DMS79 treated with DMSO at 0.1 percent for 48 hours (cell line): ENCODE measurements at places on chromosomes 1 and 21.

DNA sequence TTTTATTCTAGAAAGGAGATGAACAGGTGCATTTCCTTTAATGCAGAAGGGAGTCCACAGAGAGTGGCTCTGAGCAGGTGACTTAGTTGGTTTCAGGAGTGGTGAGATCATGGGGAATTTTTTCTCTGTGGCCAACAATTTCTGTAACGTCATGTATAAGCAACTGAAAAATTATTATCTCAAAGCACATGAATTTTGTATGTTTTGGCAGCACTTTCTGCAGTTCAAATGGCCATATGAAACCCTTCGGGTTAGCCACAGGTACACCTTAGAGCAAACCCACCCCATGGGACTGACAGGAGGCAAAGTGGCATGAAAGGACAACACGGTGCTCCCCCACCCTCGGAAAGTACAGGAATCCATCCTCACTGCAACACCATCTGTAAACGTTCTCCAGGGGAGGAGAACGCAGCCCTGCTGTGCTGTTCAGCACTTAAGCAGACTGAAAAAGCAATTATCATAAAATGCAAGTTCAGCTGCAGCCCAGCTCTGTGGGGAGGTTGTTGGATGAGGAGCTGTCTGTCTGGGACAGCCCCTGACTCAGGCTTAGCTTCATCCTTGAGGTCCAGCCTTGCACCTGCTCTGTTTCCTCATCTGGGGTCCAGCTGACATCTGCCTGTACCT is 55.8 kb upstream of the CLDN14 start:
- no peak for DNase-seq

GRCh38 chr1:46612937-46613660 is 3.5 kb downstream of the MOB3C start:
- no peak for DNase-seq

DNA sequence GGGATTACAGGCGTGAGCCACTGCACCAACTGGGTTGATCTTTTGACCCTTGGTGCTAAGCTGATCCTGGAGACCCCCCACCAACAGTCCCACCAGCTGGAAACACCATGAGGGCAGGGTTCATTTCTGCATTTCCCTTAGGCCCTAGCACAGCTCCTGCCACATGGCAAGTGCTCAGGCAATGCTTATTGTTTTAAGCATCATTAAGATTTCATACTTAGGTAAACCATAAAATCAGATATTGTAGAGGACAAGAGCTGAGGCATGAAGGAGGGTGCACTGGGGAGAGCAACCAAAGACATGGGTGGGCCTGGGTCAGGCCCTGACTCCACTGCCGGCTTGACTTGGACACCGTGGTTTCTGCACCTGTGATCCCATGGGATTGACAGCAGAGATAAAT is 17.7 kb downstream of the CHIT1 start:
- DNase-seq, result no peak

- DNase-seq, result no peak
Observed at GRCh38 chr1:79695138-79695537, 688.6 kb upstream of the ADGRL4 start.

DNA sequence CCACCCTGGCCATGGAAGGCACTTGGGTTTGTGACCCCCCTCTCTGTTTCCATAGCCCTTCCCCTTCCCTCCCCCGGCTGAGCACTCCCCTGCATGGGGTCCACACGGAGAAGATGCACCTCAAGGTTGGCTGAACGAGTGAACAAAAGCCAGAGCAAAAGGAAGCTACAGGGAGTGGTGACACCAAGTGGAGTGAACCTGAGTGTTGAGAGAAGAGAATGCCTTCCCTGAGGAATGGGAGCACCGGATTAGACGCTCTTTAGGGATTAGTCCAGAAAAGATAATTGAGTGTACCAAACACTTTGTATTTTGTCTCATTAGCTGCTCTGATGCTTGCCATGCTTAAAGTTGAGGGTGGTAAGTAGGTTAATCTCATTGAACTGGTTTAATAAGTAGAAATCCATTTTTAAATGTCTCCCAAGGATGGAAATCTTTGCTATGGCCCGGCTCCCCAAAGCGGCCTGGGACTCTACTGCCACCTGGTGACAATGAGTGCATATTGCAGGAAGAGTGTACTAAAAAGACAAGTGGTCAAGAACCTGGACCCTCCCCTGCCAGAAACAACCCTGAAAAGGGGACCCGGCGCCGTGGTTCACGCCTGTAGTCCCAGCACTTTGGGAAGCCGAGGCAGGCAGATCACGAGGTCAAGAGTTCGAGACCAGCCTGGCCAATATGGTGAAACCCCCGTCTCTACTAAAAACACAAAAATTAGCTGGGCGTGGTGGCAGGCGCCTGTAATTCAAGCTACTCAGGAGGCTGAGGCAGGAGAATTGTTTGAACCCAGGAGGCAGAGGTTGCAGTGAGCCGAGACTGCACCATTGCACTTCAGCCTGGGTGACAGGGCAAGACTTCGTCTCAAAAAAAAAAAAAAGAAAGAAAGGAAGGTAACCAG is 150.6 kb upstream of the ZC3H12A start:
- no peak for DNase-seq

DNA sequence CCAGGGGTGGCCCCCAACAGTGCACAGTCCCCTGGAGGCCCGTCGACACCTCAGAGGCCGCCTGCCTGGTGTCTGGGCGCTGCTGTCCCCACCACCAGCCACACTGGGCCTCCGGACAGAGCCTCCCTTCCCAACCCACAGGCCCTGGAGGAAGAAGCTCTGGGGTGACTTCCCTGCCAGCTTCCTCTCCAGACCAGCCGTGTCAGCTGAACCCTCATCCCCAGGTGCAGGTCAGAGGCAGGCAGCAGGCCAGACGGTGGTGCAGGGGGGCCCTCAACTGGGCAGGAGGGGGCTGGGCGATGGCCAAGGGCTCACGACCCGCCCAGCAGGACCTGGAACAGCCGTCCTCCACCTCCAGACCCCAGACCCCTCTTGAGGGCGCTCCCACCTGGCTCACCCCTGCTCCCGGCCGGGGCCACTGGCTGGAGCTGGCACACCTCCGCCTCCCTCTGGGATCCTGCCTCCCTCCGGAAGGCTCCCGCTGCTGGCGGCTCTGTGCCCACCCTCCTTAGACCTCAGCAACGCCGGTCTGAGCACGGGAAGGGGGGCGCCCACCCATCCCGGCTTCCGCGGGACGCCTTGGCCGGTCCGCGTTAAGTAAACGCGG is 520 bp downstream of the TNFRSF18 start:
- DNase-seq, result peak; percentile 21

- DNase-seq, result no peak
Observed at GRCh38 chr1:191022856-191023255, 545.2 kb upstream of the BRINP3 start.
